ENCODE measurements at places on chromosomes 5 and 9.
A peak's percentile ranks its signal among the peaks of the same experiment; 100 is the strongest.

DNA sequence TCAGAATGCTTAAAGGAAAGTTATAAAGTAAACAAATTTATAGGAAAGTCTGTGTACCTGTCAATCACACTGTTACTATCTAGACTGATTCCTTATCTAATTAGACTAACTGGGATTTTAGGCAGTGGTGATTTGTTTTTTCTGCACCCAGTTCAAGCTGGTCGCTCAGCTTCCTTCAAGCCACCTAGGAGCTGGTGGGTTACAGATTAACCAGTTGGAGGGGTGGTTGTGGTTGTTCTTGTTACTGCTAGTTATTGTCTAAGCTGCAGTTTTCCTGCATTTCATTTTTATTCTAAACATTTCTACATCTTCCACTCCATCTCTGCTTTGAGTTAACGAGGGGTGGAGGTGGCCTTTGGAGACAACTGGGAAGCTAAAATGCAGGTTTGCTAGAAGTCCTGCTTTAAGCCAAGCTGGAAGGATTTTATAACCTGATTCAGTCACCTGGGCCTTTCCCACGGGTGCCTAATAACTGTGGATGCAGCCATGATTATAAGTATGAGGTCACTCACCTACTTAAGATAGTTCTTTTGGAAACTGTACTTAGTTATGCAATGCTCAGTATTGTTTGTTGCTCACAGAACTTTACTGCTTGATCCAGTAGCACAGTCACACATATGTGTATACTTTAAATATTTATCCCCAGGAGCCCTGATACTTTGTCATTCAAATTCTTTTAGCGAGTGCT is 303.9 kb upstream of the DAP start:
- DNase-seq = no peak

GRCh38 chr9:76895186-76895585 is 10.7 kb downstream of the PRUNE2 start:
- DNase-seq = no peak

- no peak for DNase-seq
These were observed 42.9 kb downstream of the WNK2 start for GRCh38 chr9:93226819-93227218.

GRCh38 chr9:107637421-107638420 is 148.2 kb upstream of the KLF4 start:
- DNase-seq = peak; percentile 96

- no peak for DNase-seq
These were observed 15.8 kb downstream of the FOXE1 start for GRCh38 chr9:97868859-97869258.

- no peak for DNase-seq
These were observed 137.7 kb downstream of the PRELID2 start for GRCh38 chr5:145697251-145697990.

DNA sequence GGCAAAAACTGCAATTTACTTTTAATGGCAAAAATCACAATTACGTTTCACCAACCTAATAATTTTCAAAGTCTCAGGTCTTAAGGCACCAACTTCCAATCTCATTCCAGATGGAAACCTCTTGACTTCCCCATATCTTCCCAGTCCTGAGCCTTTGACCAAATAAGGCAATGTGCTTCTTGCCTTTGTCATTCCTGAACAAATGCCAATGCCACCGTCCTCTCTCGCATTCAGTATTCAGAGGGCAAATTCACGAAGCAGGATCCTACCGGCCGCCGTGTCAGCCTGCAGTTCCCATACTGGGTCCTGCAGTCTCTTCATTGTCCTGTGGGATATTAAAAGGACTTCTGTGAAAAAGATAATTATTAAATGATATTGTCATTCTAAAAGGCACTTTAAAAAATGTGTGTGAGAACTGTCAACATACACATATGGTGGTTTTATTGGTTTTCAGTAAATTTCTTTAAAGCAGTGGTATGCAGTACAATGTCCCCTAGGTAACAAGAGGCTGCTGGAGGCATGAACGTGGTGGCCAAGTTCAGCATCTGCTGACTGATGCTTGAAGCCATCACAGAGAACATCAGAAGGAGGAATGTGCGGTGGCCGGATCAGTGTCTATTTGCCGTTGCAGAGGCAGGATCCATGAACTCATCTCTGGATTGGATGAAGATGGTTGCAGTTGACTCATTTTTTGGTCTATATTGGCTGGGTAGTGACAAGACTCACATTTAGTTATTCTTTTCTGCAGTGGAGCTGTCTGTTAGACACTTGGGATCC is 101.4 kb upstream of the IRX4 start:
- DNase-seq = no peak

DNA sequence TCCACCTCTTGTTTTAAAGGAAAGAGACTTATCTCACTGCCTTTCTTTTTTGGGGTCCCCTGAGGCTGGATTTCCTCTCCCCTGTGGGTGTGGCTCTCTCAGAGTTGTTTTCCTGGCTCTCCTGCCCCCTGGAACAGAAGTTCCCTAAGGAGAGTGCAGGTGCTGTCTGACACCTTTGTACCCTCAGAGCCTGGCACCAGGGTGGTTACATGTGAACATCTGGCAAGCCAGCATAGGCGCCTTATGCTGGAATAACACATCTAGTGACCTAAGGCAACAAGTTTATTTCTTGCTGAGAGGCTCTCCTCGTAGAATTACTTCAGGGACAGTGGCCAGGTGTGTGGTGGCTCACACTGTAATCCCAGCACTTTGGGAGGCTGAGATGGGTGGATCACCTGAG is 172.9 kb upstream of the PTCH1 start:
- no peak for DNase-seq

DNA sequence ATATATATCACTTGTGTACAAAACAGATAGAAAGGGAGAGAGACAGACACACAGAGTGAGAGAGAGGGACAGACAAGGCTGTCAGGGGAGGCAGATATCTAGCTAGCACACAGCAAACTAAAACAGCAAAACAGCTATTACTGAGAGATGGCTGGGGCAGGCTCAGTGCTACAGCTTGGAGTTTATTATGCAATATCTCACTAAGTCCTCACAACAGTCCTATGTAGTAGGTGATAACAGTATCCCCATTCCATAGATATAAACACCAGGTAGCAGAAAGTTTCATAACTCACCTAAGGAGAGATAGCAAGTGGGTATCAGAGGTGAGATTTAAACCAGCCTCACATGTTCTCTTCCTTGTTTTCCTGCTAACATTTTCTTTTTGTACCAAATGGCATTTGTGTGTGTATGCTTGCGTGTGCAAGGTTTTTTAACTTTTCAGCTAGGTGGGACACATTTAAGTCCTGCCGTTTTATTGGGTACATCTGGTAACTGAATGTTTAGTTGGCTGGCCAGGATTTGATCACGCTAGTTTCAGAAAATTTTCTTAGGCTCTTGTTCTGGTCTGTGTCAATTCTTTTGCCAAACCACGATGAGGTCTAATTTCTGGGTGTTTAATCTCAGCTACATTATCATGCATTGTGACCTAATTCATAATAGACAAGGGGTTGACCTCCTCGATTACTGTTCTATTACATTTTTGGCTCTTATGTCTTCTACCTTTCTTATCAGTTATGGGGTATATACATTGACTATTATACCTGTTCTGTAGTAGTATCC is 105.1 kb downstream of the LMNB1 start:
- DNase-seq = no peak

DNA sequence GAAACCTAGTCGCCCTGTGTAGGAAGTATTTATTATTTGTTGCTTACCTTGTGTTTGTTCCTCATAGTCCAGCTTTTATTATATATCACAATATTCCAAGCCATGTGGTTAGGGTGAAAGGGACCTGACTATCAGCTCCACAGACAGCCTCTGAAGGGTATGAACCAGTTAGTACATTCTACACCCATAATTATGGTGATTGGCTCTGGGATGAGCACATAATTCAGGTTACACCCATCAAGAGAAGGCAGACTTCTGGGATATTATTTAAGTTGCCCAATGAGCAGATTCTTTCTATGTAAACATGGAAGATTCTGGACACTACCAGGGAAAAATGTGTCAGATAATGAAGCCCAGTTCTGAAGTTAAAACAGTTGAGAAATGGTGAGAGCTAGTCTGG is 168.0 kb downstream of the KIF4B start:
- DNase-seq = no peak

DNA sequence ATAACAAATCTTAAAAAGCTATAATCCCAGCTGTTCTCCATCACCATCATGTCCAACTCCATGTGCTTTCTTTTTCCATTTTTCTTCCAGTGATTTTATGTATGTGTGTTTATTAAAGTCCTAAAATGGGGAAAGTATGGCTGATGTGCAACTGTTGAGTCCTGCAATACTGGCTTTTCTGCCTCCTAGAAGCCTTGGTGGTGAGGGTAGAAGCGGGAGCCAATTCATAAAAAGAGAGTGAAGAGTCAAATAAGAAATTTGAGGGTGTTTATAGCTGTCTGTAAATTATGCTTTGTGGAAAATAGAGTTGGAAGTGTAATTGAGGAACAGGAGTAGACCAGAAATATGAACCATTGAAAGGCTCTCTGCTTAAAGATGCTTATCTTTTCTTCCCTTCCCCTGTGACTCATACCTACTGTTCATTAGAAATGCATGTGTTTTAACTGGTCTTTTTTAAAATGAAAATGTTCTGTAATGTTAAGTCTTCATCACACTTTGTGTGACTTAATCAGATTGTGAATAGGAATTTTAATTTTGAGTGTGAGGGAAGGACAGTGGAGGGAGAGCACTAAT is 80.1 kb downstream of the ZCCHC7 start:
- DNase-seq = peak; percentile 17

DNA sequence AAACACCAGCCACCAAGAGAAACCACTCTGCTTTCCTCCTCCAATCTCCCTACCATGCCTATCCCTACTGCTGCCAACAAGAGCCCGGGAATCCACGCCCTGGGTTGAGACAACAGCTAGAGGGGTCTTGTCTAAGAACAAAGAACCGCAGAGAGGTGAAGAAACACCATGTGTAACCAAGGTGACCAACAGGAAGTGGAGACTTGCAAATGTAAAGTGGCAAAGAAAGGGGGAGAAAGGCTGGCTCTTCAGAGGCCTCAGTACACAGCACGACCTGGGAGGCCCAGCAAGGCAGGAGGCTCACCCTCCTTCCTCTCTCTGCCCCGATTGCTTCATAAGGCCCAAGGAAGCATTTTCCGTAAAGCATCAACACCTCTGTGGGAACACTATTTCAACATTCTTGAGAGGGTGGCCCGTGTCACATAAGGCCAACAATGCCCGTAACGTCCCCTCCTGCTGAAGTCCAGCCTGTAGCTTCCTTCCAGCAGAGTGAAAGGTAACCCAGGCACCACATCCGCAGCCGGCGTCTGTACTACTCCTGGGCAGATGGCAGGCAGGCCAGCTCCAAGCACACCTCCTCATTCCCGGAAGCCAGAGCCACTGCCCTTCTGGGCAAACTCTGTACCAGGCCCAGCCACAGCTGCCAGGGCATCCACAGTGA is 18.3 kb downstream of the CCNJL start:
- no peak for DNase-seq

DNA sequence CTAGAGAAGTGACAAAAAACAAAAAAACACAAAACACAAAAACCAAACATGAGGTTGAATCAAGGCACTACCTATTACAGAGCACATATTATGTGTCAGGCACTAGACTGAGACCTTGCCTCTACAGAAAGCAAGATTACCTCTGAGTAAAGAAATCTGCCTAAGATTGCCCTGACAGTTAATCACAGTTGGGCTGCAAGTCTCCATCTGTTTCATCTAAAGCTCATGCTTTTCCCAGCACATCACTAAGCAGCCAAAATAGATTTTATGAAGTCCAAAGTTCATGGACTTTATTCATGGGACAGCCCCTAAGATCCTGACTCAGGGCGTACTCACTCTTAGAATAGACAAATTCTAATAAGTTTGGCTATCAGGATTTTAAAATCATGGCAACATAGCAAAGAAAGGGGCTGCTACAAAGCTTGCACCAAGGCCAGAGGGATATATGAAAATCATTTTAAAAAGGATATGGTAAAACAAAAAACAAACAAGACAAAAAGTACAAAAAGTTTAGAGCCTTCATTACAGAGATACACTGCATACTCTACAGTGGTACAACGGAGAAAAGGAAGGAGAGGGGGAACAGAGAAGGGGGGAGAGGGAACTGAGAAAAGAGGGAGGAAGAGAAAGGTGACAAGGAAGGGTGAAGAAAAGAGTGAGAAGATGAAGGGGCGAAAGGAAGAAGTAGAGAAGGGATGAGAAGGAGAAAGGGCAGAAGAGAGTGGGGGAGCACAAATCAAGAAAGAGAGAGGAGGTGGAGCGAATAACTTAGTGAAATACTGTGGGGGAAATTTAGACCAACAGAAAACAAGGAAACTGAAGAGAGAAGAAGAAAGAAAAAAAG is 58.2 kb downstream of the RICTOR start:
- DNase-seq = peak; percentile 59

DNA sequence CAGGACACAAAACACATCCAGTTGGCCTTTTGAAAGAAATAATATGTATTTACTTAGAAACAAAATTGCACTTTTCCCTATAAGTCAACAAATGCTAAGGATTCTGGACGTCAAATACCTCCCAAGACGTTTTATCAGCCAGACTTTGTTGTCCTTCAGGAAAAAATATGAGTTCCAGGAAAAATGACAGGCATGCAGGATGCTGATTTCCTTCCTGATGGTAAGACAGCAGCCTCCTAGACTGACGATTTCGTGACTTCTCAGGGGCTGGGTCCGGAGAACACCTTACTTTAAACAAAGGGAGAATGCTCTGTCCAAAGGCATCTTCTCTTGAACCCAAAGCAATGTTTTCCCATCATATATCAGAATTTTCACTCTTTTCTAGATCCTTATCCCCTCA is 69.1 kb downstream of the IL6ST start:
- DNase-seq = no peak

GRCh38 chr9:136742591-136743391 is at the start of gene LCN10:
LCN10 (minus strand) TSS chr9:136742940; CDS start chr9:136742903, 37 bp downstream.
- no peak for DNase-seq

DNA sequence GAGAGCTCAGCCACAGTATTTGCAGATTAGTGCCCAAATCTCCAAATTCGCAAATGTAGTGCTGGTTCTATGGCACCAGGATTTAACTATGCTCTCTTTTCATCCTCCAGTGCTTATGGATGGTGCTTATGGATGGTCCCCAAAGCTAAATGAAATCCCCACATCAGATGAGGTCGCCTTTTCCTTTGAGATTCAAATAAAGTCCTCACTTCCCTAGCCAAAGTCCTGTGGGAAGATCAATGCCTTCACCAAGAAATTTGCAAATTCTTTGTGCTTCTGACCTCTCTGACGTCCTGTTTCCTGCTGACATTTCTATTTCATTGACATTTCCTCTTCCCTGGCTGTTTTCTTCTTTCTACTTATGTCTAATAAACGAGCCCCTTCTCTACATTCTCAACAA is 1077.0 kb upstream of the C9orf72 start:
- DNase-seq = no peak

DNA sequence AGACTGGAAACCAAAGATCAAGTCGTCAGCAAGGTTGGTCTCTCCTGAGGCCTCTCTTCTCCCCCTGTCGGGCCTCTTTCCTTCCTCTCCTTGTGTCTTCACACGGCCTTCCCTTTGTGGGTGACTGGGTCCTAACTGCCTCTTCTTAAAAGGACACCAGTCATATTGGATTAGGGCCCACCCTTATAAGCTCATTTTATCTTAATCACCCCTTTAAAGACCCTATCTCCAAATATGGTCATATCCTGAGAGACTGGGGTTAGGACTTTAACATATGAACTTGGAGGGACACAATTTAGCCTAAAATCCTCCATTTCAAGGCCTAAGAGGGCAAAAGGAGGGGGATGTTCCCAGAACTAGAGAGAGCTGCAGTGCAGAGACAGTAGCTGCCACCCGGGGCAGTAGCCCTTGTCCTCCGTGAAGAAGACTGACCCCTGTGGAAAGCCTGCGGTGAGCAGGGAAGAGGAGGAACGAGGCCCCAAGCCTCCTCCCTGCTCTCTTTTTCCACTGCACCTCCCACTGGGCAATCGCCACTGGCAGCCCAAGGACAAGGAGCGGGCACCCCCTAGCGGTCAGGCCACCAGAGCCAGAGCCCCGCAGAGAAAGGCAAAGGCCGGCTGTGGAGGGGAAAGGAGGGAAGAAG is 34.9 kb downstream of the CFAP90 start:
- DNase-seq = no peak

Data from AG09309 (cell line).